Activated naive CD4-positive, alpha-beta T cell treated with anti-CD3 and anti-CD28 coated beads, Interleukin-2, amount 10 ng/mL, durations not matched to agents 7 days and 5 days (primary cell): ENCODE measurements at places on chromosomes 1 and 21.
A peak's percentile ranks its signal among the peaks of the same experiment; 100 is the strongest.

GRCh38 chr1:243801378-243801777, 48.7 kb downstream of the AKT3 start:
- peaks cover 19% of the 10 kb centered on the region for H3K4me1 ChIP-seq
- peaks cover 4% of the 10 kb centered on the region for H3K36me3 ChIP-seq
- DNase-seq, result no peak
- no peak overlapping the region for H3K27ac ChIP-seq
- H3K4me3 ChIP-seq, result no peak overlapping the region
- no peaks in the 10 kb centered on the region for H3K27me3 ChIP-seq

DNA sequence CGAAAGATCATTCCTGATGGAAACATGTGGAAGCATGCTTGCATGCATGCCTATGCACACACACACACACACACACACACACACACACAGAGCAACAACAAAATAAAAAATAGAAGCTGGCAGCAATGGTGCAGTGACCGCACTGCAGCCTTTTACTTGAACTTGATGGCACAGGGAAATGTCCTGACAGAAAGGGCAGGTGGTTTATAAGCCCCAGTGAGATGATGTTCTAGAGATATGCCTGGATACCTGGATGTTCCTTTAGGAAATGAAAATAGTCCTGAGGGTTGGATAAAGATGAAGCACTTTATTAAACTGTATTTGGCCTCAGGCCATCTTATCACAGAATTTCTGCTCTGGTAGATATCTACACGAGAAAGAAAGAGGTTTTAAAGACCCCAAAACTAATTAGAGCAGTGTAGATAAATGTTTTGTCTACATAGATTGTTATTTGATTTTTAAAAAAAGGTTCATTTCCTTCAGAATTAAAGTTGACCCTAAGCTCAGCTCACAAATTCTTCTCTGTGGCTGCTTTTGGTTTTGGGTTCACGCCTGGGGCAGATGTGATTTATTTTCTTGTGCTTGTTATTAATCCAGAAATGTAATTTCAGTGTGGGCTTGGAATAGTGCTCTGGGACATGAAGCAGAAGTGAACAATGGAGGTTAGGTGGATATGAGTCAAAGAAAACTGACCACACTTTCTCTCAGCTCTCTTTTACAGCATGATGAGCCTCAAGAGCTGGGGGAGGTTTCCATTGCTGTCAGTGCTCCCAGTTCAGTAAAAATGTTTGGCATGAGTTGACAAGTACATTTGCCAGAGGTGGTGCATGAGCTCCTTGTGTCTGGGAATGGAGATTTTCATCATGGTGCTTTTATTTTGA, 22.9 kb downstream of the ADAM30 start:
- H3K4me3 ChIP-seq, result no peak overlapping the region
- no peaks in the 10 kb centered on the region for H3K36me3 ChIP-seq
- H3K27ac ChIP-seq, result no peak overlapping the region
- H3K4me1 ChIP-seq, result peaks cover 4% of the 10 kb centered on the region
- no peak for DNase-seq

- no peaks in the 10 kb centered on the region for H3K36me3 ChIP-seq
- H3K4me3 ChIP-seq, result no peak overlapping the region
- no peaks in the 10 kb centered on the region for H3K27me3 ChIP-seq
- no peak for DNase-seq
Measured at GRCh38 chr1:189962181-189962580, 515.5 kb downstream of the BRINP3 start.

GRCh38 chr1:198701250-198701649, 62.4 kb downstream of the PTPRC start:
- no peaks in the 10 kb centered on the region for H3K27me3 ChIP-seq
- peak overlapping the region; percentile 53 for H3K27ac ChIP-seq
- H3K4me3 ChIP-seq, result no peak overlapping the region
- no peak for DNase-seq
- peaks cover 84% of the 10 kb centered on the region for H3K36me3 ChIP-seq

- no peak overlapping the region for H3K4me3 ChIP-seq
- no peak for DNase-seq
- H3K27me3 ChIP-seq, result peaks cover 5% of the 10 kb centered on the region
- H3K4me1 ChIP-seq, result peaks cover 13% of the 10 kb centered on the region
Measured at GRCh38 chr1:228917755-228918154, 182.5 kb downstream of the RHOU start.

- no peaks in the 10 kb centered on the region for H3K27me3 ChIP-seq
- no peak overlapping the region for H3K4me3 ChIP-seq
- no peak for DNase-seq
Measured at GRCh38 chr1:174413632-174414031, 34.1 kb upstream of the GPR52 start.

- H3K4me1 ChIP-seq, result no peaks in the 10 kb centered on the region
- H3K36me3 ChIP-seq, result no peaks in the 10 kb centered on the region
- DNase-seq, result no peak
Measured at GRCh38 chr1:62774006-62774405, 9.9 kb upstream of the ATG4C start.

GRCh38 chr1:198205016-198205684, 48.4 kb downstream of the NEK7 start:
- H3K4me3 ChIP-seq, result no peak overlapping the region
- no peak for DNase-seq
- no peak overlapping the region for H3K27ac ChIP-seq
- peaks cover 5% of the 10 kb centered on the region for H3K36me3 ChIP-seq

GRCh38 chr1:94876362-94876761, 50.5 kb downstream of the CNN3 start:
- DNase-seq, result no peak
- H3K36me3 ChIP-seq, result no peaks in the 10 kb centered on the region
- peaks cover 15% of the 10 kb centered on the region for H3K4me1 ChIP-seq
- H3K27me3 ChIP-seq, result peaks cover 23% of the 10 kb centered on the region
- H3K27ac ChIP-seq, result no peak overlapping the region

DNA sequence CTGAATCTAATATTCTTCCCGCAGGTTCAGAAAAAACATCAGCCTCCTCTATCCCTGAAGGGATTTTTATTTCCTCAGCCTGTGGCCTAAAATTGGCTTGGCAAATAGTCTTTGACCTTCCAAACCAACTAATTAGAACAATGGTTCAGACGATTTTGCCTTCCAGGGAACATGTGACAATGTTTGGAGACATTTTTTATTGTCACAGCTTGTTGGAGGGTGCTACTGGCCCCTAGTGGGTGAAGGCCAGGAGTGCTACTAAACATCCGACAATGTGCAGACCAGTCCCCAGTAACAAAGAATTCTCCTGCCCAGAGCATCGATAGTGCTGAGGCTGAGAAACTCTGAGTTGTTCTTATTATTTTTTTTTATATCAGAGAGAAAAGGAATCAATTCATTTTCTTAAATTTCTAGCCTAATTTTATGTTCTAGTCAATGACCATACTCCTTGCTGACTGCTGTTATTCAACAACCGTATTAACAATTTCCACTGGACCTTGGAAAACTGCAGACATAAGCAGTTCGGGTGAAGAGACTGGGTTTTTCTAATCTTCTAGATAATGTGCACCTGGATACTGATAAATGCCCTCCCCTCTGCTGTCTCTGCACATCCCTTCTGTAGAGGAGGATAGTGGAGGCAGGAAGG, 280.7 kb downstream of the LMX1A start:
- no peak for DNase-seq
- no peak overlapping the region for H3K4me3 ChIP-seq
- H3K4me1 ChIP-seq, result no peaks in the 10 kb centered on the region
- H3K27me3 ChIP-seq, result no peaks in the 10 kb centered on the region
- H3K36me3 ChIP-seq, result no peaks in the 10 kb centered on the region

- no peak for DNase-seq
- H3K4me1 ChIP-seq, result no peaks in the 10 kb centered on the region
- no peak overlapping the region for H3K4me3 ChIP-seq
- no peaks in the 10 kb centered on the region for H3K27me3 ChIP-seq
Measured at GRCh38 chr1:219985169-219985568, 56.8 kb upstream of the SLC30A10 start.
